ENCODE measurements at places on chromosomes 13 and 19.

- peak; percentile 94 for DNase-seq
Measured at GRCh38 chr19:46413262-46414031, at the start of gene CCDC8. CCDC8 (minus strand) TSS chr19:46413564; CDS start chr19:46412810, 754 bp downstream.

- no peak for DNase-seq
Measured at GRCh38 chr19:49328741-49329140, 3.8 kb upstream of the SLC6A16 start.

DNA sequence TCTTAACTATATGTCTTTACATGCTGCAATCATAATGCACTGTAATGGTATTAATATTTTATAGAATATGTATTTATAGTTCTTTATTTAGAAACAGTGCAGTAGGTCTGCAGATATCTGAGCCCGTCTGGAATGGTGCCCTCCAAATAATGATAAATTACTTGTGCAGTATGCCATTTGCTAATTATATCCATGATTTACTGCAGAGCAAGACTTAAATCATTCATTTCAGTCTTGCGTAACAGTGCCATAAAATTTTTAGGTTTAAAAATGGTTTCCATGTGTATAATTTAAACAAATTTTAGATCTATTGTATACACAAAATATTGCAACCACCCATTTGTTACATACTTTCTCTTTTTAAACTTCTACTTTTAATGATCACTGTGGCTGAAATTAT is 175.1 kb downstream of the ZNF536 start:
- no peak for DNase-seq

DNA sequence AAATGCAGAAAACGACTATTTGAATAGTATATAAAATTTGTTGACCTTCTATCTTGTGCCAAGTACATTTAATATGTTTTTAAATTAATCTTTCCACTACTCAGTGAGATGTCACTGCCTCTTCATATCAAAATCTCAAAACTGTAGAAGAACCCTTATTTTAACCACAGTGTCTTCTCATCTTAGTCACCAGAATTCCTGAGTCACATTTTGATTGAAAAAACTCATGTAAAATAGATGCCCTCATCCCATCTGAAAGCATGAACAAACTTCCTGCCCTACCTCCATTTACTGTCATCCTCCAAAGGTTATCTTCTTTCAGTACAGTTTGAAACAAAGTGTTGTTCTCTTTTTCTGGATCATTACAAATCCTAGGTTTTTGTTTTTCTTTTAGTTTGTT is 1215.4 kb downstream of the PCDH9 start:
- DNase-seq, result no peak

- no peak for DNase-seq
Measured at GRCh38 chr13:60155978-60156377, 7.8 kb downstream of the DIAPH3 start.

DNA sequence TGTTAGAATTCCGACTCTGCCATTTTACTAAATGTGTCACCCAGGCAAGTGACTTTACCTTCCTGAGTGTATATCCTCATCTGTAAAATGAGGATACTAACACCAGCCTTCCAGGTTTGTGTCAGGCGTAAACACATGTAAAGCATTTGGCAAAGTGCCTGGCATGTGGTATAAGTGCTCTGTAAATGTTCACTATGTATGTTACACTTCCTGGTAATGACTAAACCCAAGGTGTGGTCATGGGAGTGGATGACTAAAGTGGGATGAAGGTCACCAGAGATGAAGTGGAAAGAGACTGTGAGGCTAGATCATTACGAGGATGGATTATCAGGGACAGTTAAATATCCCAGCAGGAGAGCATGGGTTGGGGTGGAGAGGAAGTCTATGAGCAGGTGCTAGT is 25.6 kb downstream of the DEDD2 start:
- no peak for DNase-seq
